Fibroblast of skin of abdomen (primary cell): ENCODE measurements at places on chromosomes 7 and 10.

DNA sequence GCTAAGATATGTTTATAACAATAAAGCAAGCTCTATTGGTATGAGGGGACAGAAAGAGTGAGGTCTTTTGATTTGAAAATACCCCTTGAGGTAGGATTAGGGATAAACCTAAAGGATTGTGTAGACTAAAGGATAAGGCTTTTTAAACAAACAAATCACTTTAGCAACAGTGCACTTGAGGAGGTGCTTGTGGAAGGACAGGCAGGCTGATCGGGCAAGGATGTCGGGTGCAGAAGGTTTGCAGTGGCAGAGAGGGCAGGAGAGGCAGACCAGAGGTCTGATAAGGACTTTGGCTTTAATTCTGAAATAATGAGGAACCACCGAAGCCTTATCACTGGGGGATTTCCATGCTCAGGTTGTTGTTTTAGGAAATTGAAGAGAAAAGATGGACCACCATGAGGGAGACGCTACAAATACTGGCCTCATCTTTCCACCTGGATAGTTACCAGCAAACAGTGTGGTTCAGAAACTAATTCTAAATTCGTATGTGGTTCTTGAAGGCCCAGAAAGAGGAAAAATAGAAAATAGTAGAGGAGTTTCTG, 119.5 kb upstream of the KLF6 start:
- no peak for DNase-seq

GRCh38 chr10:53166325-53166724, 393.7 kb upstream of the MBL2 start:
- no peak for DNase-seq

- peak; percentile 61 for DNase-seq
Observed at GRCh38 chr10:95242581-95243317, 48.1 kb downstream of the PDLIM1 start.

- DNase-seq: no peak
Observed at GRCh38 chr10:102384606-102385429, 10.7 kb upstream of the NFKB2 start.

- DNase-seq: no peak
Observed at GRCh38 chr10:79136236-79137005, 67.7 kb downstream of the ZMIZ1 start.

GRCh38 chr10:9634466-9634865, 1383.2 kb upstream of the CELF2 start:
- peak; percentile 71 for DNase-seq
